ENCODE measurements at places on chromosomes 3 and 15. TPM values are rescaled to one million over a fixed set of nuclear protein-coding genes. Genes with fewer than 3 reads are reported as not detected.

- no peaks in the 10 kb centered on the region for H3K27me3 ChIP-seq
- no peak overlapping the region for H3K27ac ChIP-seq
- H3K36me3 ChIP-seq, result no peaks in the 10 kb centered on the region
These were observed 63.9 kb downstream of the TRPC1 start for GRCh38 chr3:142787719-142788118.

GRCh38 chr15:39127925-39128617 lies 452.8 kb upstream of the THBS1 start:
- DNase-seq, result peak; percentile 97
- H3K4me3 ChIP-seq, result peak overlapping the region; percentile 50
- H3K27me3 ChIP-seq, result no peaks in the 10 kb centered on the region

- H3K27ac ChIP-seq, result no peak overlapping the region
- no peaks in the 10 kb centered on the region for H3K27me3 ChIP-seq
- H3K36me3 ChIP-seq, result no peaks in the 10 kb centered on the region
- DNase-seq, result no peak
- H3K4me1 ChIP-seq, result no peaks in the 10 kb centered on the region
- no peak overlapping the region for H3K4me3 ChIP-seq
These were observed 156.0 kb downstream of the ISL2 start for GRCh38 chr15:76492538-76492937.

DNA sequence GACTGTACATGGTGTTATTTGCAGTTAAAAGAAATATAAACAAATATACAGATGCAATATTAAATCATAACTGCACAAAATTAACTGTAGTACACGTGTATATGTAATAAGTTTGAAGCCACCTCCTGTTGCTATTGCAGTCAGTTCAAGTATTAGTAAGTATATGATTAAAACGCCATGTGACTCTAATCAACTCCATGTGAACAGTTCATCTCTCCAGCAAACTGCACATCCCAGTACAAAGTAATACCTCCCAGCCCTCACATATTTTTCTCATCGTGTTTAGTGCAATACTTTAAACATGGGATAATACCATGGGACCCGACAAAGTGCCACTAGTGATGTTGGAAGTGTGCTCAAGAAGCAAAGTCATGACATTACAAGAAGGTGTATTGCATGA lies 34.6 kb downstream of the PDCD10 start:
- no peak overlapping the region for H3K27ac ChIP-seq
- peaks cover 13% of the 10 kb centered on the region for H3K36me3 ChIP-seq
- no peak for DNase-seq
- H3K27me3 ChIP-seq, result no peaks in the 10 kb centered on the region

DNA sequence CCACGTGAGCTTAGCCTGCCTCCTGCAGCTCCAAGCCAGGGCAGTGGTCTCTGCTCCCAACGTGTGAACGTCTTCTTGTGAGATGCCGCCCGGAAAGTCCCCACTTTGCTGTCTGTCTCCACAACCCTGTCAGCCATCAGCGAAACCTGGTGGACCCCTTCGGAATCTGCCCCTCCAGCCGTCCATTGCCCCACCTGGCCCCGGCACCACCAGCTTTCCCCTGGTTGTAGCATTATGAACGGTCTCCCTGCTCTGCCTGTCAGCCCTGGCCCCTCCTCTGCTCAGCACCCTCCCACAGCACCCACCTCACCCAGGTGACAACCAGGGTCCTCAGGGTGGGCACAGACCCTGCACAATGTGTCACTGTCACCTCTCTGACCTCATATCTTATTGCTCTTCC lies 71.1 kb downstream of the HMCES start:
- no peak overlapping the region for H3K4me3 ChIP-seq
- no peaks in the 10 kb centered on the region for H3K36me3 ChIP-seq
- no peak for DNase-seq
- H3K4me1 ChIP-seq, result no peaks in the 10 kb centered on the region
- no peak overlapping the region for H3K27ac ChIP-seq
- no peaks in the 10 kb centered on the region for H3K27me3 ChIP-seq

GRCh38 chr15:51403946-51404695 lies 62.7 kb downstream of the GLDN start:
- peaks cover 28% of the 10 kb centered on the region for H3K4me1 ChIP-seq
- peak; percentile 55 for DNase-seq
- H3K36me3 ChIP-seq, result no peaks in the 10 kb centered on the region
- 0 out of 2 replicates have a peak, but pooled peaks cover under 1% of the 10 kb centered on the region for H3K27me3 ChIP-seq
- H3K27ac ChIP-seq, result no peak overlapping the region
- H3K4me3 ChIP-seq, result peak overlapping the region; percentile 27

DNA sequence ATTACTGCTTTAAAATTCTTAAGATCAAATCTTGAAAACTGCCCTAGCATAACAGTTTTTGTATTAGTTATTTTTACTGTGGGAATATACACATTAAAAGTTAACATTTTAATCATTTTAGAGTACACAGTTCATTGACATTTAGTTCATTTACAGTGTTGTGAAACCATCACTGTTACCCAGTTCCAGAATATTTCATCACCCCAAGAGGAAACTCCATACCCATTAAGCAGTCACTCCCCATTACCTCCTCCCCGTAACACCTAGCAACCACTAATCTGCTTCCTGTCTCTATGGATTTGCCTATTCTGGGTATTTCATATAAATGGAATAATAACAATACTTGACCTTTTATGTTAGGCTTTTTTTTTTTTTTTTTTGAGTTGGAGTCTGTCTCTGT lies 164.1 kb upstream of the LRRFIP2 start:
- no peaks in the 10 kb centered on the region for H3K27me3 ChIP-seq
- no peaks in the 10 kb centered on the region for H3K4me1 ChIP-seq
- H3K36me3 ChIP-seq, result peaks cover 58% of the 10 kb centered on the region
- no peak for DNase-seq

Gene NR2E3
- 0.35 TPM for total RNA-seq

Gene P3H2
- total RNA-seq, result 11.4 TPM

GRCh38 chr3:179450261-179450701 lies 989 bp downstream of the GNB4 start:
- no peak overlapping the region for H3K27ac ChIP-seq
- no peak for DNase-seq
- peaks cover 41% of the 10 kb centered on the region for H3K27me3 ChIP-seq
- no peaks in the 10 kb centered on the region for H3K36me3 ChIP-seq
- H3K4me3 ChIP-seq, result peak overlapping the region; percentile 82

- no peaks in the 10 kb centered on the region for H3K36me3 ChIP-seq
- H3K27me3 ChIP-seq, result no peaks in the 10 kb centered on the region
These were observed 54.7 kb upstream of the KLF13 start for GRCh38 chr15:31271711-31272557.

DNA sequence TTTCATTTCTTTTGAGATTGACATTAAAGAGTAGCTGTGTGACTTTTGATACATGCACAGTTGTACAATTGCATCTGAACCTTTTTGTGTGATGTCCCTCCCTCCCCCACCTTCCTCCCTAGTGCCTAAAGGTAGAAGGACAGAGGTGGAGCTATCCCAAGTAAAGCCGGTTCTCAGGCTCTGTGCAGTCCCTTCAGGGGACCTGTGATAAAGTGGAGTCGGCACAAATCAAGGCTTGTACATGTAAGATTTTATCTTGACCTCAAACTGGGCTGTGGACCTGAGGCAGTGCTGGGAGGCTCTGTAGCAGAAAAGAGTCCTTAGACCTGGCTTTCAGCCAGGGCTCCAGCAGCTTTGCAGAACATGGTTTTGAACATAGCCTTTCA lies 55.5 kb upstream of the CMTM7 start:
- no peak overlapping the region for H3K27ac ChIP-seq
- no peaks in the 10 kb centered on the region for H3K27me3 ChIP-seq

Gene GPR149
- total RNA-seq, result not detected

DNA sequence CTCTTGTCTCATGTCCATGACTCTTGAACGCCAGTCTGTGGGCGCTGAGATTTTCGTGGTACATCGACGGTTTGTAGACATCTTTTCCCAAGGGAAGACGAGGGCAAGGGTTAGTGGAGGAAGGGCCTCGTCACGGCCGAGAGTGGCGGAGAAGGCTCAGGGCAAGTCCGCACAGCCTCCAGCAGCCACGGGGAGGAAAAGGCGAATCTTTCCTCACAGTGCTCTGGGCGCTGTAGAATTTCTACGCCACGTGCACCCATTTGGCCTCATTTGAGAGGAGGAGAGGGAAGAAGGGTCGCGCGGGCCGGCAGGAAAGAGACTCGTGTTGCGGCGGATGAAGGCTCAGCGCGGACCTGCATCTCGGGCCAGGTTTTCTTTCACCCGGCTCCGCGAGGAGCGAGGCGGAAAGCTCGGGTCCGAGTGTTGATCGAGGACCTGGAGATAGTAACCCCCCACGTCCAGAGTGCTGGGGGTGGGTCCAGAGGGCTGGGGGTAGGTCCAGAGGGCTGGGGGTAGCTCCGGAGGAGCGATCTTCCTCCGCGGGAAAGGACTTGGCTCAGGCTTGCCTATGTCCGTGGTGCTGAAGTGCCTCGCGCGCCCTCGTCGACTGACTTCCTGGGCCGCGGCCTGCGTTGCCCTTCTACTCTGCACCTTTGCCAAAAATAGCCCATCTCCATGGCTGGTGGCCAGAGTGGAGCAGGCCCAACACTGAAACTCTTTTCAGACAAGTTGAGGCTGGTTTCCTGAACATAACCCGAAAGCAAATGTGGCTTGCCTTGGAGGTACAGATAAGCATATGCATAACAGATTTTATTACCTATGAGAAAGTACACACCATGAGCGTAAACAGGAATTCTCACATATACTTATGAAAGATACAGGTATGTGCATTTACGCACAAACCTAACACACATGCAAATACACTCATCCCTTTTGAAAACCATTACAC lies 1.1 kb downstream of the SLC35G2 start:
- peak overlapping the region; percentile 70 for H3K4me3 ChIP-seq
- H3K27ac ChIP-seq, result no peak overlapping the region
- H3K36me3 ChIP-seq, result no peaks in the 10 kb centered on the region
- DNase-seq, result peak; percentile 19
- H3K27me3 ChIP-seq, result no peaks in the 10 kb centered on the region

Gene TTLL13
- not detected for total RNA-seq

Gene SUCNR1
- total RNA-seq, result not detected

Gene ABHD14A
- 23.4 TPM for total RNA-seq

DNA sequence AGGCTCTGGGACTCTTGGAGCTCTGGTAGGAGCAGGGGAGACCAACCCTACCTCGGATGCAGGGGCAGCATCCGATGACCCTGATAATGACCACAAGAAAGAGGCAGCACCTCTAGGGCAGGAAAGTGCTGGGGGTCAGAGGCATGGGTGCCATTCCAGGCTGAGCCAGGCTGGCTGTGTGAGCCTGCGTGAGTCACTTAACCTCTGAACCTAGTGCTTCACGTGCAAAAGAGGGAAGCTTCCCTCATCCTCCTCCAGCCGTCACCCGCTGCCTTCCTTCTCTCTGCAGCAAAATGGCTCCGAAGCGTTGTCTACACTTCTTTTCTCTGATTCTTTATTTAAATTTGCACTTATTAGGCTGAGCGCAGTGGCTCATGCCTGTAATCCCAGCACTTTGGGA lies 35.5 kb downstream of the ZDHHC19 start:
- H3K4me1 ChIP-seq, result peaks cover 12% of the 10 kb centered on the region
- H3K27me3 ChIP-seq, result no peaks in the 10 kb centered on the region
- H3K27ac ChIP-seq, result no peak overlapping the region
- no peaks in the 10 kb centered on the region for H3K36me3 ChIP-seq
- no peak for DNase-seq

GRCh38 chr15:73323956-73324355 lies 44.8 kb downstream of the HCN4 start:
- no peaks in the 10 kb centered on the region for H3K27me3 ChIP-seq
- no peaks in the 10 kb centered on the region for H3K4me1 ChIP-seq
- DNase-seq, result no peak

Gene SPINT1
- 177 TPM for total RNA-seq

All from PC-3 (cell line).